Pulmonary artery endothelial cell (primary cell): ENCODE measurements at places on chromosomes 1 and 21.

GRCh38 chr1:197674286-197674685, 101.0 kb downstream of the DENND1B start:
- no peak for DNase-seq

GRCh38 chr1:1441002-1441888, 5.8 kb downstream of the VWA1 start:
- no peak for DNase-seq

- no peak for DNase-seq
These were observed 34.1 kb upstream of the GPR52 start for GRCh38 chr1:174413632-174414031.

DNA sequence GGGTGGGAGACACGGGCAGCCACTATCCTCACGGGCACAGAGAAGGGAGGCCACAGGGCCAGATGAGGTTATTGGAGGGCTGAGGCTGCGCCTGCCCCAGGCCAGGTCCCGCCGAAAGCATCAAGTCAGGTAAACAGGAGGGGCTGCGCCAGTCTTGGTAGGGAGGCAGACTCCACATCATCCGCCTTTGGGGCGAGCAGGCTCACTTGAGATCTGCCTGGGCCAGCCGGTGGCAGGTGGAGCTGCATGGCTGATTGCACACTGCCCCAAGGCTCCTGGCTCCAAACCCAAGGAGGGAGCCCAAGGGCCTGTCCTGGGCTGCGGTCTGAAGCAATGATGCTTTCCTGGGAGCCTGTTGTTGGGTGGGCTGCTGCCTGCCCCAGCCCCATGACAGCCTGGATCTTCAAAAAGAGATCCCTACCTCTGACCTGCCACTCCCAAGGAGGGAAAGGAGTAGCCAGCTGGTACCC, 4.6 kb downstream of the SMIM1 start:
- no peak for DNase-seq

DNA sequence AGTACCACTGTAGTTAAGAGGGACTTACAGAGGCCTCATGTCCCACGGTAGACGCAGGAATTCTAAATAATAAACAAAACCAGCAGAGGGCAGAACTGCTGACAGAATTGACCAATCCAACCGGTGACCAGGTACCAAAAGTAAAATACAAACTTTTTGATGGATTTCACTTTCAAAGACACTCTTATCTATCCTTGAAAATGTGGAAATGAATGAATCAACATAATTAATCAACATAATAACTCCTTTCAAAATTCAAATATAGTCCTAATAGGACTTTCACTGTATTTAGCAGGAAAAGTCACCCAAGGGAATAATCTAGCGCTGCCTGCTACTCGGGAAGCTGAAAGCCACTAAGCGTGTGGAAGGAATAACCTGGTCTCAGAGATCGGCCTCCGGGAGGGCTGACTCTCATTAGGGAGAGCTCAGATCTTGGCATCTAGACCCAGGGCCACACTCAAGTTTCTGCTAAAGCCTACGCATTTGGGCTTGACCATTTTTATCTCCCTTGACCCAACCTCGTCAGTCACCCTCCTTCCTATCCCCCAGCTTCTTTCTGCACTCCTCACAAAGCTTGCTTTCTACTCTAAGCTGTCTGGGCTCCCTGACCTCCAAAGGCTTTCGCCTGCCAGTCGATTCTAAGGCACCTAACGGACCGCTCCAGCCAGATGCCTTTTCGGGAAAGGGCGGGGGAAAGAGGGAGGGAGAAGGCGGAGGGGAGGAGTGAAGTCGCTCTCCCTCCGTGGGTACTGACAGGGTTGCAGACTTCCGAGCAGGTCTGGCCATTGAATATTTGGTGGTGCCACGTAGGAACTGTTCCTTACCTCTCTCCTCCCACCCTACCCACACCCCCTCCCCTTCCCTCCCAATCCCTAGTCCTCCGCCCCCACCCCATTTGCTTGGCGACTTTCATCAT, 1.6 kb downstream of the COL11A1 start:
- DNase-seq: no peak

DNA sequence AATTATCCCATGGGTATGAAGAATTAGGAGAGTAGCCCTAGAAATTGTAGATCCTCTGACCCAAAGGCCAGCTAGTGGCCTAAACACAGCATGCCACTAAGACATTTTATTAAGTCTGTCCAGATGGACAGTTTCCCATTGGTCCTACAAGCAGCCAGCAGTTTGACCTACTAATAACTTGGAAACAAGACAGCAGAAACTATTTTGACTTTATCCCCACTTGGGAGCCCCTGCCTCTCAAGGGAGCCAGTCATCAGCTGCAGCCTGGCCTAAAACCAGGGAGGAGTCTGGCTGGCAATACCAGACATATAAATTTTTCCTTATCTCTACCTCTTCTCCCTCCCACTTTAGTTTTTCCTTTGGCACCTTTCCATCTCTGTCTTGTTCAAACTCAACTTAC, 222.6 kb upstream of the KCTD3 start:
- DNase-seq: no peak

GRCh38 chr1:55636696-55637095, 421.5 kb upstream of the USP24 start:
- no peak for DNase-seq

DNA sequence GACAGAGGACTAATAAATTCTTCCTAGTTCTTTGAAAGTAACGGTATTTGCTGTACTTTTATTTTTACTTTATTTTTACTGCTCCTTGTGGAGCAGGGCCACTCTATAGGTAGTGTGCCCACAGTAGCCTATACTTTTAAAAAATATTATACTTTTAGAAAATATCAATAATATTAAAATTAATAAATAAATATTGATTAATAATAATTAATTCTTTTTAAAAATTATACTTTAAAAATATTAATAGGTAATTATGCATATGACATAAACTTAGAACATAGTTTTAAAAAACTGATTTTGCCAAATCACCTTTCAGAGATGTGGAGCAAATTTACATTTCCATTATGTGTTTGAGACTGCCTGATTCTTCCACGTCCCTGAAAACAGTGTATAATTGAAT, 30.8 kb downstream of the ZBED6 start:
- no peak for DNase-seq

DNA sequence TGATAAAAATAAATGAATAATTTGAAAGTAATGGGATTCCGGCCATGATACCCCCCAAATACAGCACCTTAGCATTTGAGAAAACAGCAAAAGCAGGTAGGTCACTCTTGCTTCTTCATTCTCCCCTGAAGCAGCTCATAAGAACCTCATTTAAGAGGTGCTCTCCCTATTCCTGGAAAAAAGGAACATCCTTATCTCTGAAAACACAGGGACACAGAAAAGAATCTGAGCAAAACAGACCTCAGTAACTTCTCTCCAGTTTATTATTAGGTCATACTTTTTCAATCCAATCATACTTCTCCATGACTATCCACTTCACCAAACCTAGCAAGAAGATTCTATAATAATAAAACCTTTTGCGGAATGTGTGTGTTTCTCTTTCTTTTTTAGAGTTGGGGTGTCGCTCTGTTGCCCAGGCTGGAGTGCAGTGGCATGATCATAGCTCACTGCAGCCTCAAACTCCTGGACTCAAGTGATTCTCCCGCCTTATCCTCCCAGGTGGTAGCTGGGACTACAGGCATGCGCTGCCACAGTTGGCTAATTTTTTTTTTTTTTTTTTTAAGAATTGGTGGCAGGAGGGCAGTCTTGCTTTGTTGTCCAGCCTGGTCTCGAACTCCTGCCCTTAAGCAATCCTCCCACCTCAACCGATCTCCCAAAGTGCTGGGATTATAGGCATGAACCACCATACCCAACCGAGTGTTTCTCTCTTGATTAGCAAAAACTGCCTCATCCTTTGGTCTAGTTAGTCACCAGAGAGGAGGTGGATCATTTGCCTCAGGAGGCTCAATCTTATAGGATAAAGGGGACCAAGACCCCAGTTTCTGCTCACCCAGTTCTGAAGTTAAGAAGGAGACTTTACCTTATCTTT, 10.6 kb upstream of the TRIM33 start:
- no peak for DNase-seq

- no peak for DNase-seq
These were observed 1182.6 kb downstream of the AMY1C start for GRCh38 chr1:104932030-104932915.

DNA sequence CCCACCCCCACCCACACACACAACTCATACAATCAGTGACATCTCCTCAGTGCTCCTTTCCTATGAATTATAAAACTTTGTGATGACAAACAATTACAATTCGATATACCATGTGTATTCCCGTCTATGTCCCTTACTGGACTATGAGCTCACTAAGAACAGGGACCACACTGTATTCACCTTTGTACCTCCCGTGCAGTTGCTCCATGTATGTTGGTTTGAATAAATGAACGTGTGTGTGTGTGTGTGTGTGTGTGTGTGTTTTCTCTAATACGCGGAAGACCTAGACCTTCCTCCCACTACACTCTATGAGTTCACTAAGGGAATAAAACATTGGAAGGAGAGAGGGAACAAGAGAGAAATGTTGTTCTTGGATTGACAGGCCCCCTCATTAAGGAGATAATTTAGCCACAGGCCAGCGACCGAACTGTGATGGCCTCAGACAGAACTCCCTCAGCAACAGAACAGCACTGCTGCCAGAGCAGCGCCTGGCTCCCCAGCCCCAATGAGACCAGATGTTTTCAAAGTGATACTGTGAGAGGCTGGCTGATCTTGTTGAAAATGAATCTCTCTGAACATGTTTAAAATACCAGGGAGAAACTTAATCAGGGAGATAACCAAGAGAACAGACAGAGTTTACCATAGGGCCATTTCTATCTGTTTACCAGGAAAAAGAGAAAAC, 21.7 kb downstream of the BCAR3 start:
- no peak for DNase-seq

- DNase-seq: no peak
These were observed 63.1 kb upstream of the GPR88 start for GRCh38 chr1:100474834-100475233.

- DNase-seq: no peak
These were observed 13.4 kb downstream of the RAP1GAP start for GRCh38 chr1:21655748-21656147.

DNA sequence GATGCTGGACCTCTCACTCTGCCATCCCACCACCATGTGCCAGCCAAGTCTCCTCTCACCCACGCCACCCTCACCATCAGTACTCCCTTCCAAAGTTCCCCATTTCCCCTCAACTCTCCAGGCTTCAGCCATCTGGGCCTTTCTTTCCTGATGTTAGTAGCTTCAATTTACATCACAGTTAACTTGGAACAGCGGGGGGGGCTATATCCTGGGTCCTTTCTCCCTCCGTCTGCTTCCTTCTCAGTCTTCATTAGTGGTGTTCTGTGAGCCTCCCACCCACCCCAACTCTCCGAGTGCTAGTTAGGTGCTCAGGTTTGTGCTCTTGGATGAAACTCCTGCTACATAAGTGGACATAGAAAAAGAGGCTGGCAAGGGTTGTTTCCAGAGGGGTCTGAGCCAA, 31.9 kb downstream of the KCNC4 start:
- no peak for DNase-seq

- no peak for DNase-seq
These were observed 43.0 kb downstream of the ATF3 start for GRCh38 chr1:212651521-212651920.

GRCh38 chr1:189859385-189859977, 618.2 kb downstream of the BRINP3 start:
- no peak for DNase-seq

DNA sequence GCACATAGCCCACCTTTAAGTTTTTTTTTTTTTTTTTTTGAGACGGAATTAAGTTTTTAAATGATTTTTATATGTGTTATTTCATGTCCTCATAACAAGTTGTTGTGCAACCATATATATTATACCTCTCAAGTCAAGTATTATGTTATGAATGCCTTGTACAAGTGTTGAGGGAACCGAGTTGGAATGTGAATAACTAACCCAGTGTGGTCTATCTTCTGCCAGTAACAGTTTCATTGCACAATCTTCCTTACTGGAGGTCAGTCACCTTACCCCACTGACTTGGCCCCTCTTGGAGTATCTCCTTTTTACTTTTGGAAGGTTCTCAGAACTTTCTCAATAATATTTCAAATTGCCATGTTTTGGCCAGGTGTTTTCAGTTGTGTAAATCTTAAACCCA, 201.9 kb downstream of the CACNA1E start:
- DNase-seq: no peak

DNA sequence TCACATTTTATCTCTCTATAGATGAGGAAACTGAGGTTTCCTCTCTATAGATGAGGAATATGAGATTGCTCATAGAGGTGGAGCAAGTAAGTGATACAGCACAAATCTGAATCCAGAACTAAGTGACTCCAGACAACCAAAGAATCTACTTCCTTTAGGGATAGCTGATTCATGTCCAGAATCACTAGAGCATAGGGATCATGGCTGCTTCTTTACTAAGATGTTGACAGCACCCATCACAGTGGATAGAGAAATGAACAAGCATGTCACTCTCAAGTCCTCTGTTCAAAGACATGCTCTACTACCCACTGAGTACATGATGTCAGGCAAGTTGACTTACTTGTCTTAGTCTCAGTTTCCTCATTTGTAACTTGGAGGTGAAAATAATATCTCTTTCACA, 116.1 kb upstream of the SPATA6 start:
- DNase-seq: no peak

GRCh38 chr1:228527596-228527995, 40.4 kb downstream of the RNF187 start:
- DNase-seq: no peak

DNA sequence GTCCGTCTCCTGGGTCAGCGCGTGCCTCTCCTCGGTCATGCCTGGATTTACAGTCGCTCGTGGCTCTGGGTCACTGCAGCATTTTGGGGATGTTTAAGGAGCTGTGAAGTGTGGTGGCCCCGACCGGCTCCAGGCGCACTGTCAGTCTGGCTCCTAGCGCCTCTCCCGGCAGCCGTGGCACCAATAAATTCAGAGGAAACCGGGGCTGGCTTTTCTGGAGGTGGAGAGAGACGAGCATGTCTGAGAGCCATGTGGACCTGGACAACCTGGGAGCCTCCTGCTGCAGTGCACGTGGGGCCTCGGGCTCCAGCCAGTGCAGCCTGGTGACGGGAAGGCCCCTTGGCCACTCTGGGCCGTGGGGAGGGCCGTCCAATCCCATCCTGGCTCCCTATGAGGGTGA, 17.1 kb downstream of the PLCH2 start:
- DNase-seq: no peak

- no peak for DNase-seq
These were observed 11.9 kb downstream of the RGS8 start for GRCh38 chr1:182672487-182672836.

DNA sequence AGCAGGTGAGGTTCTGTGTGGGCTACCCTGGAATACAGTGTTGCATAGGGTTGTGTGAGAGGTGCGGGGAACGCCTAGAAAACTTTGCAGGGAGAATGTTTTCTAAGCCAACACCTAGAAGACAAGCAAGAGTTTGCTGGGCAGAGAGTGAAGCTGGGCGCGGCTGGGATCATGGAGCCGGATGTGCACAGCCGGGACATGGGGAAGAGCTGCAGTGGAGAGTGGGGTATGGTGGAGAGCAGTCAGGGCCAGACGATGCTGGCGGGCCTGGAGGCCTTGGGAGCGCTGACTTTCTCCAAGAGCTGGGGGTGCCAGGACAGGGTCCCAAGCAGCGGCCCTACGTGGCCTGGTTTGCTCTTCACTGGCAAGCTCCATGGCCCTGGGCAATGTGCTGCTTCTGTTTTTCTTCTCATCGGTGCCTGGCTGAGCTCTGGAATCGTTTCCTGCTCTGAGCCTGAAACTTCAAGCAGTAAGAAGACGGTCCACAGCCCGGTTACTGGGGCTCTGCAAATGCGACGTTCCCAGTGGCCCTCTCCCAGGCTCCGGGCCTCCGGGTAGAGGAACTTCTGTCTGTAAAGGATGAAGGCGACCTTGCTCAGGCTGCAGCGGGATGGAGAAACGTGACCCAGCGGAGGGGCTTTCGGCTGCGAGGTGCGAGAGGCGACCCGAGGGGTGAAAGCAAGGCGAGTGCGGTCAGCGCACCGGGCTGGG, 51.9 kb upstream of the CD34 start:
- DNase-seq: no peak
